ENCODE measurements at places on chromosomes 5 and 9.
A peak's percentile ranks its signal among the peaks of the same experiment; 100 is the strongest.

- DNase-seq, result no peak
Observed at GRCh38 chr5:77630114-77630680, 8.3 kb downstream of the OTP start.

DNA sequence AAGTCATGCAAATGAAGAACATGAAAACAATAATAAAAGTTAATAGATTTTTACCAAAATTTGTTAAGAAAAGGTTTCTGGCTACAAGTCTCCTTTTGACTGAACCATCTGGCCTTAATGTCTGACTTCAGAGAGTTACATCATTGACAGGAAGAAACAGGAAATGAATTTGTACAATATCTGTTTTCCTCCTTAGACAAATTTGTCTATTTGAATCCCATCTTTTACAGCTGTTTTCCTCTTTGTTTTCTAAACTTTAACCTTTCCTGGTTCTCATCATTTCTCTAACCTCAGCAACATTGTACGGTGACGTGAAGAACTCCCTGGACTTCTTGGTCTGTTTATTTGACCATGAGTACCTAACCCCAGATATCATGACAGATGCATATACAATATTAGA lies 567.5 kb upstream of the RIOK2 start:
- no peak for DNase-seq

DNA sequence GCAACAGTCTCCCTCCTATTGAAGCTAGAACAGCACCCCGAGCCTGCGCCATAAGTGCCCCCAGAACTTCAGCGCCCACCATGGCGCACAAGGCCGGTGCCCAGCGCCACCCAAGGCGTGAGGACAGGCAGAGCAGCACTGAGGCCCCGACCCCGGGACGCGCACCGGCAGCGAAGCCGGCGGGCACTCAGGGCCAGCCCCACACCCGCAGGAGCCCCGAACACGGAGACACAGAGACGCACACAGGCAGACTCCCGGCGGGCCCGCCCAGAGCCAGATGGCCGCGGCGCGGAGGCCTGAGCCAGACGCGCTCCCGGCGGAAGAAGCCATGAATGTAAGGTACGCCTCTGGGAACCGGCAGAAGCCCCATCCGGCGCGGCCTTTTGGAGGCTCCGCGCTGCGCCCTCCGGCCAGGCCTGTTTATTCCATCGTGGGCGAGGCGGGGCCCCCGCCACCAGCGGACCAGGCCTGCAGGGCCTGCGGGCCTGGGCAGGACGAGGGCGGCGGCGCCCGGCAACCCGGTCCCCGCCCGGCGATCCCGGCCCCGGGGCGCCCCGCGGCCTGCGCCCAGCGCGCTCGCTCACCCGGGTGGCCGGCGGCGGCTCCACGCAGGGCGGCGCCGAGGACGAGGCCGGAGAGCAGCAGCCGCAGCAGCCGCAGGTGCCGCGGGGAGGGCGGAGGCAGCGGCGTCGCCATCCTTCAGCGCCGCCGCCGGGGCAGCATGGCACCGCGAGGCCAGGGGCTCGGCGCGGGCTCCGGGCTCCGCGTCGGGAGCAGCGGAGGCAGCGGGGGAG lies 486 bp downstream of the NPDC1 start:
- DNase-seq, result no peak

DNA sequence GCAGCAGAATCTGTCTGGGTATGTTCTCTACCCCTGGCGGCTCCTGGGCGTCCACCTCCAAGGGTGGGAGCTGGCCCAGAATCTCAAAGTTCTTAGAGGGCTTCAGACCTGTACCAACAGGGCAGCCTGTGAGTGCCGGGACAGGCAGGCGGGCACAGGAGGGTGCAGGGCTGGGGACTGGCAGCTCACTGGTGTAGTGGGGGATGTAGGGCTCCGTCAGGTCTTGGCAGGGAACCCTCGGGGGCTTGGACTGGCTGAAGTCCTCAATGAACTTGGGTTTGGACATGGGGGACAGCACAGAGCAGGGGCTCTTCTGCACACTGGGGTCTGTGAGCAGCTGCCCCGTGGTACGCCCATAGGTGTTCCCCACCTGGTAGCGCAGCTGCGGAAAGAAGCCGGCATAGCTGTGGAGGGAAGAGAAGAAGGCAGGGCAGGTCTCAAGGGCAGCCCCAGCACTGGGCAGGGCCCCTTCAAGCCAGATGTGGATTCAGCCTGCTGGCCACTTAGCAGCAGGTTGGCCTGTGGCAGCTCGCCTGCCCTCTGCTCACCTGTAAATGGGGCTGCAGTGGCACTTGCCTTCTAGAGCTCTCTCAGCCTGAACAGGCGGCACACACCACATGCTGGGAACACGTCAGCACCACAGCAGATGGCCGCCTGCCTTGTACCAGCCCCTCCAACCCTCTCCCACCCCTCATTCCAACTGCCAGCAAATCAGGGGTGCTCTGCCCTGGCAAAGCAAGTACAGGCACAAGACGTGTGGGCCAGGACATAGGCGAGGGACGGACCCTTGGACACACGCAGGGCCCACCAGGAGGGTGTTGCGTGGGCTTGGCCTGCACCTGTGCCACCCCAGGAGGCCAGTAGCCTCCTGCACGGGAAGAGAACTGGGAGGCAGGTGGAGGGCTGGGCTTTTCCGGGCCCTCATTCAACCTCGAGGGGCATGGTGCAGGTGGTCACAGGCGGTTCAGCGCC lies 4.6 kb downstream of the TUBB4B start:
- no peak for DNase-seq

DNA sequence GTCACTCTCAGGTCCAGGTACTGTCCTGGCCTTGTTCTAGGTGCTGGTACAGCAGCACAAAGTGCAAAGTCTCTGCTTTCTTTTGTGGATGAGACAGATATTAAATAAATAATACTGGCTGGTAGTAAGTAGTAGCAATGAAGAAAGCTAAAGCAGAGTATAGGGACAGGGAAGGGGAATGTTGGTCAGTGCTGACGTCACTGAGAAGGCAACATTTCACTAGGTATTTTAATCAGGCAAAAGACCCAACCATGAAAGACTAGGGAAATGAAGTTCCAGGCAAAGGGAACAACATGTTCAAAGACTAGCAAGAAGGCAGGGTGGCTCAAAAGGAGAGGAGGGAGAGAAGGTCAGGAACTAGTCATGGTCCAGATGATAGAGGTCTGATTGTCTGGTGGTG lies 388.2 kb downstream of the YTHDC2 start:
- no peak for DNase-seq

- no peak for DNase-seq
Observed at GRCh38 chr5:144659634-144660227, 489.1 kb downstream of the KCTD16 start.

DNA sequence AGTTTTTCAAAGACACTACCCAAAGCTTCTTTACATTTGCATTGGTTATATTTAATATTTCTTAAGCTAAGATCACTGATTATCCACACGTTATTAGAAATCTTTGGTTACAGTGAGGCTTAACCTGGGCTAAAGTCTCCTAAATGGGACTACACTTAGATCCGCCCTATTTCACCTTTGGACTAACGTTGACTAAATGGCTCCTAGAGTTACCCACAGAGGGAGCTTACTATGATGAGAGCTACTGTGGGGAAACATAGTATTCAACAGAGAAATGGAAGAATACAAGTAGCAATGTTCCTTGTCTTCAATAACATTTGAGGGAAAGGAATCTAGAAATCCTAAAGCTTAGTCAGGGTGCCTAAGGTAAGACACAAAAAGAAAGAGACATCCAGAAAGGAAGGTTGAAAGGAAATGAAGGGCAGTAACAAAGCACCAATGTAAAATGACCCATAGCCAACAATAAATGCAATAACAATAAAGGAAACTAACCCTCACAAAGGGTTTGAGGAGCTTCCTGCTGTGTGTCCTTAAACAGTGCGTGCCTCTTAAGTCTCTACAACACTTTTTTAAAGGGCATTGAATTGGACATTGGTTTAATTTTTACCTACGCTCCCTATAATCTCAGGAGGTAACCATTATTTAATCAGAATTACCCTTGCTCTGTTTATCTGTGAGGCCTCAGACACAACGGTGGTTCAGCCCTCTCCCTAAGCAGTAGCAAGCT lies 217.1 kb downstream of the PJA2 start:
- no peak for DNase-seq

DNA sequence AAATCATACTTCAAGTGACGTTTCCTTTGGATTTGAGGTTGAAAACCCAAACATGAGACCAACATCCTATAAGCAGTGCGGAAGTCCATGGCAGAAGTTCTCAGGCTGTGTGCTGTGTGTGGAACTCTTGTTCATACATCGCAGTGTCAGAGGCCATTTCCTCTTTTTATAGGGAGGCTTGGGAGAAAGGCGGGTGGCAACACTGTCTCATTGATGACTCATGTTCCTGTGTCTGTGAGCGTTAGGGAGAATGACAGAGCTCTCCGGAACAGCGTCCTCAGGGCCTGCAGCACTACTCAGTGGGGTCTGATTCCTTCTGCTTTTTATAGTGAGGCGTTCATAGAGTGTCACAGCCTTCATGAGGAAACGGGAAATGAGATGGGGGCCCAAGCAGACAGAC lies 98.8 kb upstream of the BASP1 start:
- no peak for DNase-seq

DNA sequence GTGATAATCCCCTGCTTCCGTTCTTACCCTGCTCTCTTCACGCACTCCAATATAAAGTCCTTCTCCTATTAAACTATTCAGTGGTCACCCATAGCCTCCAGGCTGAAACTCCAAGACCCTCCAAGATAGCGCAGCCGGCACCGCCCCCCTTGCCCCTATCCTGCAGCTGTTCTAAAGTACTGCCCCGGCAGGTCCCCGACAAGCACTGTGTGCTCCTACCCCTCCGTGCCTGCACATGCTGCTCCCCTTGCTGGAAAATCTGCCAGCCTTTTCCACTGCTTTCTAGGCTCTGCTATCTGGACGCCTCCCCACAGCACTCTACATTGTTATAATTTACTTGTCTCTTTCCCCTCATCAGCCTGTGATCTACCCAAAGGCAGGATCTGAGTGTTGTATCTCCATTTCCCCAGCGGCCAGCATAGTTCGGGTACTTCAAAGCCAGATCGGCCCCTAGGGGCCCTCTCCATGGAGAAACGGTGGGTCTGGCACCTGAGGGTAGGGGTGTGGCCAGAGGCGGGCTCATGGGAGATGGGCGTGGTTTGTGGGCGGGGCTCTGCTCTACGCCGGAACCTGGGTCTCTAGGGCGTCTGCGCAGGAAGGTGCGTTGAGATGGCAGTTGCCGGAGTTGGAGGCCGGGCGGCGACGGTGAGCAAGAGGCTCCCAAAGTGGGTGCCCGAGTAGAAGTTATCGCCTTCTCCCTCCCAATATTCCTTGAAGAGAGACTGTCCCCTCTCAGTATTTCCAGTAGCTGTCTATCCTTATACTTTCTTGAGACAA lies 83.5 kb upstream of the RUSC2 start:
- no peak for DNase-seq

DNA sequence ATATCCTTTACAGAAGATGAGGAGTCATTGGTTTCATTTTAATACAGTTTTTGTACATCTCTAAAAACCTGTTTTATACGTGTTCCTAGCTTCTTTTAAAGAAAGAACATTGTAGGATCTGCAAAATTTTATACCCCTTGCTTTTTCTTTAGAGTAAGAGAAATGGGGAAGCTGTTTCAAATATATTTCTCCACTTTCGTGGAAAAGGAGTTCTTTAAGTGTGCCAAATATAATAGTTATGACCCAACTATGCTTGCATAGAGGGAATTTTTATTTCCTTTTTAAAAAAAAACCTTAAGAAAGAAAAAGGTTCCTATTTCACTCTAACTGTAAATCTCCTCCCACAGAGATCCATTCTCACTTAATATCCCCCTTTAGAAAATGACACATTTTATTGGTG lies 27.5 kb upstream of the DMAC1 start:
- DNase-seq, result no peak

DNA sequence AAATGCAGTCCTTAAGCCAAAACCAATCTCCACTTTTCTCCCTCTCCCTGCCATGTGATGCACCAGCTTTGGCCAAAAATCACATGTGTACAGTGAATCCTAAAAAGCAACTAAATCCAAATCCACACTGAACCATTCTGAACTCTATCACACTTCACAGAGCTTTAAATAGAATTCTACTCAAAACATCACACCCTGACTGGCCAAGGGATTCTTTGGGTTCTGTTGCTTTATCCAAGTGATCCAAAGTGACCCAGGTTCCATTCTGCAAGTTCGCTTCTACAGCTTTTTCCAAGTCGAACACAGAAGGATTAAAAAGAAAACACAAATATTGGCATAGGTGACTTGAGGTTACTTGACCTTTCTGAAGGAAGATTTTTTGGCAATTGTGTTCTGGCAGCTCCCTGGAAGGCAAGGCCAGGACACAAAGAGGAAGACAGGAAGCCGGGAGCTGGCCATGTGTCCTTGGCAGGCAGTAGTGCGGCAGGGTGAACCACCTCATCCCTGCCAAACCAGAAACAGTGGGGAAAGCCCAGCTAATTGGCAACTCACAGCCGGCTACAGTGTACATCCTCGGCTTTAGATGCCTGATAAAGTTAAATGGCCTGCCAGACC lies 115.0 kb downstream of the NFIB start:
- peak; percentile 48 for DNase-seq

- no peak for DNase-seq
Observed at GRCh38 chr5:80755626-80756025, 100.8 kb upstream of the DHFR start.

- DNase-seq, result no peak
Observed at GRCh38 chr5:148697180-148697808, 43.0 kb upstream of the HTR4 start.
